NT2/D1 (cell line): ENCODE measurements at places on chromosomes 12 and 14.
A peak's percentile ranks its signal among the peaks of the same experiment; 100 is the strongest.

DNA sequence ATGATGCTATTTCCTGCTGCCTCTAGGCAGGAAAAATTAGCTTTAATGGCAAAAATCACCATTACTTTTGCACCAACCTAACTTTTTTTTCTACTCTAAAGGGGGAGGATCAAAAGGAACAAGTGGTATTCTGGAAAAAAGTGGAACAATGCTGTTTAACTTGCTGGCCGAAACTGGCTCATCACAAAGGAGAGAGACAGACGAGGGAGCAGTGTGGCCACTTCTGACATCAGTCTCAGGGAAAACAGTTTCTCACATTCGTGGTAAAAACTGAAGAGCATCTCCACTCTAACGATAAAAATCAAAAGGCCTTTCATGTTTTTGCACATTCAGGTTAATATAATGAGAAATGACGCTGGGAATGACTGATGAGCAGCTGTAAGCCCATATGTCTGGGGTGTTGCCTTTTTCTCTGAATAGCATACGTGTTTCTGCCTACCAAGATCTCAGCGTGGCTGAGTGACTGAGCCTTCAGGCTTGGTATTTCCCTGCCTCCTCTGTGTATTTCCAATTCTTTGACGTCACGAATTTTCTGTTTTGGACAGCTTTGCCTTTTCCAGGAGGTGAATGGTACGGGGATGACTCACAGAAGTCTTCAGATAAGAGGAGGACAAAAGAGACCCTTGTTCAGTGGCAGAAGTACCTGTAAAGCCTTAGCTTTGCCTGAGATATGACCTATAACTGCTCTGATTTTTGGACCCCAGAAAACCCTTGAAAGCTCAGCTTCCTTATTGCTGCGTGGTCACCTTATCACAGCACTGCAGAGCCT is 358.8 kb downstream of the GLT1D1 start:
- DNase-seq: no peak

DNA sequence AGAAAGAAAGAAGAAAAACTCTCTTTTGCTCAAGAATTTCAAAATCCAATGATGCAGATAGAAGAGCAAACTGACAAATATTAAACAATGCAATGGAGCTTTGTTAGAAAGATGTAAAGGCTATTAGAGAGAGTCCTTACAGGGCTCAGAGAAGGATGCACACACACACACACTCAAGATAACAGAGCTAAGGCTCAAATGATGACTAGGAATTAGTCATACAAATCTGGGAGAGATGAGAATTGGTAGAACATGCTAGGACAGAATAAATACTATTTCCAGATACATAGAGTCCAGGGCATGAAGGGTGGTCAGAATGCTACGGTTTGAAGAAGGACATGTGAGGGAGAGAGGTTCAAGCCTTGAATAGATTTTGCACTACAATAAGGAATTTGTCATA is 650.1 kb upstream of the MDGA2 start:
- DNase-seq: no peak

DNA sequence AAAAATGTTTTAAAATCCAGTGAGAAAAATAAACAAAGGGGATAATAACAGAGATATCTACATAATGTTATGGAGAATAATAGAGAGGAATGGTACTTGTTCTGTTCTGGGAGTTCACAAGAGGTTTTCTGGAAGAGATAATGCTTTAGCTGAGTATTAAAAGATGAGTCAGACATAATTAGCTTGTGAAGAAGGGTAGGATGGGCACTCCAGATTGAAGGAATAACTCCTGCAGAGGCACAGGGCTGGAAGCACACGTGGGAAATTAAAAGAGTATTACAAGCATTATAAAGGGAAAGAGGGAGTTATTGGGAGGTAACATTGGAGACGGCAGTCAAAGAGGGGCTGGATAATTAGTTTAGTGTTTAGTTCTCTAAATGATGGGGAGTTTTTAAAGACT is 124.9 kb upstream of the BTG1 start:
- DNase-seq: no peak

GRCh38 chr14:54446161-54446693 is 5.1 kb upstream of the CNIH1 start:
- no peak for DNase-seq

GRCh38 chr12:4270831-4271716 is 2.5 kb upstream of the CCND2 start:
- DNase-seq: peak; percentile 84
